ENCODE measurements at places on chromosomes 3 and 15.

DNA sequence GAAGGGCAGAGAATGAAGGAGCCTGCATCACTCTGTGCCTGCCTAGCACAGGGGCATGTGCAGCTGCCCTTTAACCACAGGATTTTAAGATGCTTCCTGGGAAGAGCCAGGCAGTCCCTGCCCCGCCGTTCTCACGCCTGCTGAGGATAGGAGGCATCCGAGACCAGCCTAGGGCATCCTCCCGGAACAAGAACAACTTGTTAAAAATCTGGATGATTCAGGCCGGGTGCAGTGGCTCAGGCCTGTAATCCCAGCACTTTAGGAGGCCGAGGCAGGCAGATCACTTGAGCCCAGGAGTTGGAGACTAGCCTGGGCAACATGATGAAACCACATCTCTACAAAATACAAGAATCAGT lies 15.2 kb downstream of the NRROS start:
- no peak for DNase-seq

DNA sequence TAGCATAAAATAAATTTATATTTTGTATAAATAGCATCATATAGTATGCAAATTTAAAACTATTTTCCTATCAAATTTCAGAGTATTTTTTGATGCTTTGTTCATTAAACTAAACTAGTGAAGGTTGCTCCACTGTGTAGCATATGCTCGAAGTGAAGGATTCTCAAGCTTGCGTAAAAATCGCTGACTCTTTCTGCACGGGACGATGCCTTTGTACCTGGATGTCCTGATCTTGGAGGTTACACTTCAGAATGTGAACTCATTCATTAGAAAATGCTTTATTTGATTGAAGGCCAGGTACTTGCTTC lies 305.0 kb downstream of the WDR72 start:
- DNase-seq: no peak

DNA sequence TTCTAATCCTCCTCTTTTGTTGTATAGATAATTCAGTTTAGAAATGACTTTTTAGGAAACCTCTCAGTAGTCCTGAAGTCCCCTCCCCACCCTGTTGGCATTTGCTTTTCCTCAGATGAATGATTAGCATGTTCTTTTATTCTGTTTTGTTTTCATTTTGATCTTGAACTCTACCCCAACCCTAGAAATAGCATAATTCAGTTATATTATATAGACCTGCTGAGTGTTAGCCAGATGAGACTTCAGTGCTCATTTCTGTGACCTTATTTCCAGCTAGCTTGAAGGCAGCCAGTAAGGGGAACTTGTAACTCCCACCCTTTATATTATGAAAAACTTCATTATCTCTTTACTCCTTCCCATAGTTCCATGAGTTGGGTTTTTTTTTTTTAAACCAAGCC lies 41.2 kb downstream of the SNRK start:
- DNase-seq: no peak

DNA sequence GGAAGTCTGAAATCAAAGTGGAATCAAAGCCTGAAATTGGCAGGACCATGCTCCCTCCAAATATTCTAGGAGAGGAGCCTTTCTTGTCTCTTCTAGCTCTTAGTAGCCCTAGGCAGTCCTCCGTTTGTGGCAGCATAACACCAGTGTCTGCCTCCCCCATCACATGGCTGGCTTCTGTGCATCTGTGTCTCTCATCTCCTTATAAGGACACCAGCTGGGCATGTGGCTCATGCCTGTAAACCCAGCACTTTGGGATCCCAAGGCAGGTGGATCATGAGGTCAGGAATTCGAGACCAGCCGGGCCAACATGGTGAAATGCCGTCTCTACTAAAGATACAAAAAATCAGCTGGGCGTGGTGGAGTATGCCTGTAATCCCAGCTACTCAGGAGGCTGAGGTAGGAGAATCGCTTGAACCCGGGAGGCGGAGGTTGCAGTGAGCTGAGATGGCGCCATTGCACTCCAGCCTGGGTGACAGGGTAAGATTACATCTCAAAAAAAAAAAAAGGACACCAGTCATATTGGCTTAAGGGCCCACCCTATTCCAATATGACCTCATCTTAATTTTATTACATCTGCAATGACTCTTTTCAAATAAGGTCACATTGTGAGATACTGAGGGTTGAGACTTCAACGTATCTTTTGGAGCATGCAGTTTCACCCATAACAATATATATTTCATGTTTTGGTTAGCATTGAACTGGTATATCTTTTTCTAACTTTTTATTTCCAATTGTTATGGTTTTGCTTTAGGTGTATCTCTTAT lies 148.0 kb upstream of the TPM1 start:
- DNase-seq: no peak

- DNase-seq: no peak
Measured at GRCh38 chr3:179482857-179483256, 31.6 kb upstream of the GNB4 start.

DNA sequence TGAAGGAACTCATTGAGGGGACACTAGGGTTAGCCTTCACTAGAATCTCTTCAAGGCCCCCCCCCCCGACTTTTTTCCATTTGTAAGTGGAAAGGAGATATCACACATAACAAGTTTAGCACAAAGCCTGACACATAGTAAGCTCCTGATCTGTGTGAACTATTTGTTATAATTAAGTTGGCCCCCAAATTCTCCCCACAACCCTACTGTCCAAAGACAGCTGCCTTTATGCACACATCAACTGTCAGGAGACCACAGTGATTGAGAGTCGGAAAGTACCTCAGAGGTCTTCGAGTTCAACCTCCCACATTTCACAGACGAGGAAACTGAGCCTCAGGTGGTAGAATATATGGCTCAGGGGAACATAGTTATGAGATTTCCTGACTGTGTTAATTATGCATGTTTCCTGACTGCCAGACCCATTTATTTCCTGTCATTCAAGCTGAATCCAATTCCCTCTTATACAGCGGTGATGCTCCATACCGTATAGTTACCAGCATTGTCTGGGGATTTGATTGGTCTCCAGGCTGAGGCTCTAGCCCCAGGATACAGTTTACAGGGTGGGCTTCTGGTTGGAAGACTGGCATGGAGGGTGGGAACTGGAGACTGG lies 227.4 kb upstream of the CMC1 start:
- DNase-seq: no peak

- no peak for DNase-seq
Measured at GRCh38 chr3:133535971-133536881, 37.3 kb upstream of the CDV3 start.

DNA sequence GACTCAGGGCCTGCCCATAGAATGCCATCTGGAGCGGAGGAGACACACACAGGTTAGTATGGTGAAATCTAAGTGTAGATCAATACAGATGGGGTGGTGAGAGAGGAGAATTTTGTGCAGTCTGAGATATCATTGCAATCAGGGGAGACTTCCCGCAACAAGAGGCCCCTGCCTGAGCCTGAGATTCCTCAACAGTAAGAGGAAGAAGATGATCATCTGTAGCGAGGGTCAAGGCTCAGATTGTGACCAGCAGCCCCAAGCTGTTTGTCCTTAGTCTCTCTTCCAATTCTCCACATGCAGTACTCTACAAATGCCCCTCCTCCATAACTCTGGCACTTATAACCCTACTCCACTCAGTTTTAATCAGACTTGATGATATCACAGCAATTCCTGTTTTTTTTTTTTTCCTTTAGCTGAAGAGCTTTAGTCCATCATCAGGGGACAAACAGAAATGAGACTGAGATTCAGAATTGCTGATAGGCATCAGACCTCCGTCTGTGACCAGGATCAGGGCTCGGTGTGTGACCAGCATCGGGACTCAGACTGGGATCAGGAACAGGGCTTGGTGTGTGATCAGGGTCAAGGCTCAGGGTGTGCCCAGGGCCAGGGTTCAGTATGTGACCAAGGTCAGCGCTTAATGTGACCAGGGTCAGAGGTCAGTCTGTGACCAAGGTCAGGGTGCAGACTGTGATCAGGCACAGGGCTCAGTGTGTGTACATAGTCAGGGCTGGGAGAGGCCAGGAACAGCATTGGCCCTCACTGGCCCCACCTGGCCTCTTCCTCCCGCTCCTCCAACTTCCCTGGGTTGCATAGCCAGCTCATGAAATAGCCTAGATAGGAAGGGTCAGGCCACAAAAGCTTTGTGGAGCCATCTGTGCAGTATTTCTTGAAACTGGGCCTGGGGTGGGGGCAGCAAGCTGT lies 14.1 kb downstream of the LOXL1 start:
- DNase-seq: no peak

GRCh38 chr3:5465183-5465582 lies 277.7 kb downstream of the EDEM1 start:
- no peak for DNase-seq

DNA sequence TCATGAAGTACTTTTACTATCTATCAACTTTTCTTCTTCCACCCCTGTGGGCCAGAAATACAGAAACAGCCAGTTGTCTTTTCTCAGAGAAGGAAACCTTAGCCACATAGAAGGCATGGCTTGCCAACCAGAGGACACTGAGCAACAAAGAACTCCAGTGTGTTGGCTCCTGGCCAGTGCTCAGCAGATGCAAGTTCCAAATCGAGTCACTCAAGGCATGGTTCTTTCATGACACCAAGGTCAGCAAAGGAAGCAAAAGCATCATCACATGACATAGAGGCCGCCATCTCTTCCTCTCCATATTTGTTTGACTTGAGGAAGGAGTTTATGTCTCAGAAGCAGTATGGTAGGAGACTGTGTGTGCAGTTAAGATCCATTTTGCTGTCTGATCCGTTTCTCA lies 92.2 kb downstream of the MYLK start:
- DNase-seq: no peak

Data from GM10248 (cell line).